ENCODE measurements at places on chromosomes 16 and 17. TPM values are rescaled to one million over a fixed set of nuclear protein-coding genes. Genes with fewer than 3 reads are reported as not detected.

The GPR142 gene
- total RNA-seq: not detected

The CA4 gene
- not detected for total RNA-seq

The NSF gene
- total RNA-seq: 27.1 TPM

The KRTAP4-9 gene
- not detected for total RNA-seq

The KRTAP4-5 gene
- not detected for total RNA-seq

The ACSM2A gene
- total RNA-seq: not detected
